ENCODE measurements at places on chromosomes 4 and X.

GRCh38 chrX:69179380-69179911 is 14.2 kb upstream of the PJA1 start:
- no peak for DNase-seq

DNA sequence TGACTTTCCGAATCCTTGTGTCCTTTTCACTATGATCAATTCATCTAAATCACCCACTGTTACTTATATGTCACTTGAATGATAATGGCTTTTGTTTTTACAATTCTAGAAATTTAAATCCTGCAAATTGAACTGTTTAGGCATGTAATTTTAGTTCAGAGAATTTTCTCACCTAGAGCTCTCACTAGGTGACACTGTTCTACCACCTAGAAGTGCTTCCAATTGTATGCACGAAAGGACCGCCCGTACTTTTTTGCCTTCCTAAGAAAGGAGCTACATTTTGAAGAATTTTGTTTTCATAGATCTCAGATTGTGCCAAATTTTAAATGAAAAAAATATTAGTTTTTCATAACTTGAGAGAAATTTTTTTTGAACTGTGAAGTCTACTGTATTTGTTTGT is 481.6 kb upstream of the FSTL5 start:
- no peak for DNase-seq

- DNase-seq, result no peak
These were observed 126.3 kb downstream of the AASDH start for GRCh38 chr4:56261027-56261426.

GRCh38 chrX:3250966-3251365 is 95.5 kb downstream of the MXRA5 start:
- no peak for DNase-seq

Measured in BJ (cell line).